ENCODE measurements at places on chromosomes 4 and X.

- no peak for DNase-seq
Measured at GRCh38 chr4:5774416-5775036, 63.5 kb downstream of the EVC start.

- no peak for DNase-seq
Measured at GRCh38 chr4:4494882-4495281, 47.0 kb downstream of the STX18 start.

GRCh38 chr4:117623326-117623725 is 411.0 kb upstream of the NDST3 start:
- no peak for DNase-seq

DNA sequence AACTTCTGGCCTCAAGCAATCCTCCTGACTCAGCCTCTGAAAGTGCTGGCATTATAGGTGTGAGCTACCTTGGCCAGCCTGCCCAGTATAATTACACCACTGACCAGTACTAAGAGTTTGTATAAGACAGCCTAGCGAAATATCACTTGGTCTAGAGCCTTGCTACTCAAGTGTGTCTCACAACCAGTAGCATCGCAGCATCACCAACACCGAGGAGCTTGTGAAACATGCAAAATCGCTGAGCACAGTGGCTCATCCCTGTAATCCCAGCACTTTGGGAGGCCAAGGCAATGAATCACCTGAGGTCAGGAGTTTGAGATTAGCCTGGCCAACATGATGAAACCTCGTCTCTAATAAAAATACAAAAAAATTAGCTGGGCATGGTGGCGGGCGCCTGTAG is 102.0 kb upstream of the GATB start:
- no peak for DNase-seq

DNA sequence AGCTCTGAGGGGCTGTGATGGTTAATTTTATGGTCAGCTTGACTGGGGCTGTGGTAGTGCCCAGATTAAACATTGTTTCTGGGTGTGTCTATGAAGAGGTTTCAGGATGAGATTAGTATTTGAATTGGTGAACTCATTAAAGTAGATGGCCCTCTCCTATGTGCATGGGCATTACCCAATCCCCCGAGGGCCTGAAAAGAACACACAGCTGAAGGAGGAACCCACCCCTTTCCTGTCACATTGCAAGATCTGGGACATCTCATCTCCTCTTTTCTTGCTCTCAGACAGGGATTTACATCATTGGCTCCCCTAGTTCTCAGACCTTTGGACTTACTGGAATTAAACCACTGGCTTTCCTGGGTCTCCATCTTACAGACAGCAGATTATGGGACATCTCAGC is 29.4 kb upstream of the NDP start:
- DNase-seq, result no peak

DNA sequence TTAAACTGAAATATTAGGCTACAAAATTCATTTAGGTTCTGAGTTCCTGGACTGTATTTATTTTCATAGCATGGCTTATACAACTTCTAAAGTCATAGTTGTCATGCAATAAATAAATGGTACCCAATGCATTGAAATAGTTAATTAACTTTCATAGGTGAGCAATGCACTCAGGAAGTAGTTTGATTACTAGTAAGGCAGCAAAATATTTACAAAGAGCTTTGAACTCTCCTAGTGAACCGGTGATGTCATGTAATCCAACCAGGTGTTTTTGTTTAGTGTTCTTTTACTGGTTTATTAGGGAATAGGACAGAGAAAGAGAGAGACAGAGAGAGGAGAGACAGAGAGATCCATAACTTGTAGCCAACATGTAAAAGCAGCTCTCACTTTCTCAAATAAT is 228.6 kb upstream of the CTSO start:
- no peak for DNase-seq

DNA sequence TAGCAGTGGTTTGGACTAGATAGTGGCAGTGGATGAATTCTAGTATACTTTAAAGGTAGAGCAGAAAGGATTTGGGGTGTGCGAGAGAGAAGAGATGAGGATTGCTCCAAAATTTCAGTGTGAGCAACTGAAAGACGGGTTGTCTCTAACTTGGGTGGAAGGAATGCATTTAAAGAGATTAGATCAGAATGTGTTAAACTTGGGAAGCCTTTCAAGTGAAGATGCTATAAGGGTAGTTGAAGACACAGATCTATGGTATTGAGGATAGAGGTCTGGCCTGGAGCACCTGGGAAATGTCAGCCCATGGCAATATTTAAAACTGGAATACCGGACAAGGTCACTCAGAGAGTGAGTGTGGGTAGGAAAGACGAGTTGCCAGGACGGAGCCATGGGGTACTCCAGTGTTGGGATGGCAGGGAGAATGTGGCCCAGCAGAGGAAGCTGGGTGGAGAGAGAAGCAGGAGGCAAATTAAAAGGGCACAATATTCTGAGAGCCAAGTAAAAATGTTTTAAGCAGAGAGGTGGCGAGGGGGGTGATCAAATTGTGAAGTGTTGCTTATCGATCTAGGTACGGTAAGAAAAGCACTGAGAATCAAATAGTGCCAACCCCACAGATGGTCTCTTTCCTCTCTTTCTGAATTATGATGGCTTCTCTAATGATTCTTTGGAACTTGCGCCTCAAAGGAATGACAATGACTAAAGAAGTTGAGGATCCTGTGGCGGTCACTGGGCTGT is 50.5 kb downstream of the ENOPH1 start:
- DNase-seq, result no peak

GRCh38 chr4:101851672-101852071 is 61.1 kb downstream of the BANK1 start:
- no peak for DNase-seq

GRCh38 chrX:19876962-19877361 is 10.4 kb downstream of the SH3KBP1 start:
- DNase-seq, result no peak

DNA sequence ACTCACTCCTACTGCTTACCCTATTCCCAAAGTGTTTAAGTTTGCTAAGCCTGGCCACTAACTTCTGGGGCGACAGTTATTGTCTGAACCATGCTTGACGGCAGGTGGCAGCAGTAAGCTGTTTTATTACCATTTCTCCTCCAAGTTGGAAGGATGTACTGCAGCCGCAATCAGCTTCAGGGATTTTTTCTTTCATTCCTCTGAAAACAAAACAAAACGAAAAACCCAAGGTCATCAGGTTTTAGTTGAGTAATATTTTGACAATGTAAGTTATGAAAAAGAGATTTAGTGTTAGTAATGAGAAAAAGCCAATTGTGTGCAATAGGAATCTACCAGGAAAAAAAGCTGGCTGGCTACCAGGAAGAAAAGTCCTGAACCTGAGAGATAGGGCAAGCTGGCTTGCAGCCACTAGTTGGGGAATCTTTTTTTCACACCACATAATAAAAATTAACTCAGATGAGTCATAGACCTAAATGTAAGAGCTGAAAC is 13.2 kb upstream of the RAB9B start:
- DNase-seq, result peak; percentile 44

- no peak for DNase-seq
Measured at GRCh38 chr4:86272669-86273068, 87.2 kb downstream of the MAPK10 start.

GRCh38 chr4:181966104-181966551 is 277.1 kb upstream of the TENM3 start:
- no peak for DNase-seq
